ENCODE measurements at places on chromosomes 1 and 21.
A peak's percentile ranks its signal among the peaks of the same experiment; 100 is the strongest.

DNA sequence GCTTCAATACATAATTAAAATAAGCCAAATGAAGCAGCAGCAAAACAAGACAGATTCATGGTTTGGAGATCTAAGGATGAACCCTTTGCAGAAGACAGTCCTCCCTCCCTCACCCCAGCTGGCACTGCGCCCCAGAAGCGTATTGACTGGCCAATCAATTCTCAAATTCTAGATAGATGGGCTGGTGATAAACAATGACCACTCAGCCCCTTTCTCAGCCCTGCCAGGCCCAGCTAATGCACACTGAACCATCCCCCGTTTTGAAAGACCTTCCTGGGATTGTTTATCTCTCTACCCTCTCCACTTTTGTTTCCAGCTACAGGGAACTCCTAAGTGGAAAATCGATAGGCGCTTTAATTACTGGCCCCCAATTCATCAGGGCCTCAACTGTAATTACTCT is 29.0 kb downstream of the TNR start:
- no peak for DNase-seq

DNA sequence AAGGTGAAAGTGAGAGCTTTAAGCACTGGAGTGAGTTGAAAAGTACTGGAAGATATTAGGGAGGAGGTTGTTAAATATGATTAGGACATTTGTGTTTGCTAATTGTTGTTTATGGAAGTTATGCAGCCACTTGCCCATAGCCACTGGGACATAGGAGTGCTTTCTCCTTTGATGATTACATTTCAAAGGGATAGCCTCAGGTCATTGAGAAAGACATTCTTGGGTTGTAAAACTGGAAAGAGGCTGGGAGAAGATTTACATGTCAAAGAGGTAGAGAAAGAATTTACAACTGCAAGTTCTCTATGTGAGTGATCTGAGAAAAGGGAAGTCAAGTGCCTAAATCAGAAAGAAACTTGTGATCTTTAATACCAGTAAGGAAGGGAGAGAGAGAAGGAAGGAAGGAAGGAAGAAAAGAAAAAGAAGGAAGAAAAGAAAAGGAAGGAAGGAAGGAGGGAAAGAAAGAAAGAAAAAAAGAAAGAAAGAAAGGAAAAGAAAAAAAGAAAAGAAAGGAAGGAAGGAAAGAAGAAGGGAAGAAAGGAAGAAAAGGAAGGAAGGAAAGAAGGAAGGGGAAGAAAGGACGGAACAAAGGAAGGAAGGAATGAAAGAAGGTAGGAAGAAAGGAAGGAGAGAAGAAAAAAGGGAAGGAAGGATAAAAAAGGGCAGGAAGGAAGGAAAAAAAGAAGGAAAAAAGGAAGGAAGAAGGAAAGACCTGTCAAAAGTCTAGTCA is 284.6 kb upstream of the DPYD start:
- no peak for DNase-seq

DNA sequence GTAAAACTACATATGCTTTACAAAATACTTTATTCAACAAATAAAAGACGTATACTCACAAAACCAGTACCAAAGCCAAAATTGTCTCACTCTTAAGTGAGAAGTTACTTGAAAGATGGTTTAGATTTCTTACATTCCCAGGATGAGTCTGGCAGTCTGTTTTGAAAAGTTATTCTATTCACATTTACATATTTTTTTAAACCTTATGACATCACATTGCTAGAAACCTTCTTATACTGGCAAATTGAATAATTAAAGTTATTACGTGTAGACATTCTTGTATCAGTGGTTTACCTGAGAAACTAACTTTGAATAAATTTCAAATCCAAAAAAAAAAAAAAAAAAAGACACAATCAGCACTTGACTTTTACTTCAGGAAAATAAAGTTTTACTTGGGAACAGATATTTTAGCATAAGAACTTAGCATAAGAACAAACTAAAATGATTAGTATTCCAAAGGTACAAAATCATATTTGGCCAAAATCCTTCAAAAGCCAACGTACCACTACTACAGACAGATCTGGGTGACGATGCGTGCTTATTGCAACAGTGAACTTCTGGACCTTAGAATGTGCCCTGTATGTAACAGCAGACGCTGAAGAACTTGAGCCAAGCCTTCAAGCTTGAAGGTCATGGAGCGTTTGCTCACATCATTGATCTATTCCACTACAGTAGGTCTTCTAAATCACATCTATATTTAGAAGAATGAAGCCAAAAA is 2.5 kb downstream of the CDC42BPA start:
- no peak for DNase-seq

DNA sequence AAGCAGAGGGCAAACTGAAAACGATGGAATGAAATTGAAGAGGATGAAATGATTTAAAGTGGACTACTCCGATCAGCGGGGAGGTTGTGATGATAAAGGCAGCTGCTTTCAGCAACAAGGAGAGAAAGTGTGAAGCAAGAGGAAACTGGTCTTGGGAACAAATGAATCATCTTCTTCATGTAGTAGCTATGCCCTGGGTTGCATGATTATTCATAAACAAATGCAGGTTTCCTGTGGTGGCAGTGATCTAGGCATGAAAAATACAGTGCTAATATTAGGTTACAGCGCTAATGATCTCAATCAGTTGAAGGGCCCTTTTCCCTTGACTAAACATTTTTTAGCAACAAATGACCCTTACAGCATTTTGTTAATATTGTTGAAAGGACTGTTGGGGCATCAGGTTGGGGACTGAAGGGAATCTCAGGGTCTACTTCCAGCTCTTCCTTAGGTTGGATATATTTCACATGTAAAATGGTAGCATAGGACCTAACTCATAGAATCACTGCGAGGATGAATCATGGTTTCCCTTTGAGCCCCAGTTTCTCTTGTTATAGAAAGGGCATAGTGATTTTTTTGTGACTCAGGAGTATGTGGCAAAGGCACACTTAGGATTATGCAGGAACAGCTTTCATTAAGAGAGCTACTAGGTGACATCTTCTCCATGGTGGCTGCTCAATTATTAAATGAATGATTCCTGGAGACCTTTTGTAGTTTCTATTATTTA is 1.9 kb upstream of the ZFYVE9 start:
- DNase-seq = no peak

DNA sequence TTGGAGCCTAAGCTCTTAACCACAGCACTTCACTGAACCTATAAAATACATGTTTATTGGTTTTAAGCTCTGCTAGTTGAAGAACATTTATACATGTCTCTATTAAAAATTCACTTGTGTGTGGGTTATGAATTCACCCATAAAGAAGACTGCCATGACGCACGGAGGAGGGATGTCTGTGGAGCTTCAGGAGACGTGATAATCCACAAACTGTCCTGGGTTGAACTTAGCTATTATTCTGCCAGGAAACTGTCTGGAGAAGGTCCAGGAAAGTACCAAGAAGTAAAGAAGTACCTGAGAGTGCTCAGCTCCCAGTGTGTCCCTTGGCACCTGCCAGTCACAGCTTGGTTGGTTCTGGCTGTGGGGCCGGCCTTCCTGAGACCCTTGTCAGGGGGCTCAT is 56.3 kb downstream of the DDR2 start:
- no peak for DNase-seq

DNA sequence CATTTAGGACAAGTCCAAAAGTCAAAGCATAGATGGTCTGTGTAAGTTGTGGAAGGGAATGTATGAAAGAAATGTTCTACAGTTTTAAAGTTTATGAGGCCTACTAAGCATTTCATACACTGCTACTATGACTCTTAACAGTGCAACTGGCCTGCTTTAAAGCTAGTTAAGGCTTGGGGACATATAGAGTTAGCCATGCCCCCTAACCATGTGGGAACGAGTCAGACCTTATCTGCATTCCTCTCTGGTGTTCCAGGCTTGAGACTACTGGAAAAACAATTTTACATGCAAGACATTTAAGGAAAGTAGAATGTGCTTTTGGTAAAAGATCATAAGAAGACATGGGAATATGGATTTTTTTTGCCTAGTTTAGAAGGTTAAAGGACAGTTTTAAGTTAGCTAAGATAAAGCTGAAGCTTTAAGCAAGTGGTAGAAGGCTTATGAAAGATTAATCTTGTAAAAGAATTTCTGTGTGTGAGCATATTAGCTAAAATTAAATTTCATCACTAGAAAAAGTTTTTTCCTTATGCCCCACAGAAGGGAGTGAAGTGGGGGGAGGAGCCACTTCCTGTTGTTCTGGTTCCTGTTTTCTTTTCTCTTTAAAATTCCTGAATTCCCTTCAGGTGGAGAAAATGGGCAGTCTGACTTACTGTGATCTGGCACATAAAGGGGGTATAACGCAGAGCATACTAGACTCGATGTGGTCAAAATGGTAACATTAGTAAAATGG is 8.9 kb upstream of the CD48 start:
- no peak for DNase-seq

- DNase-seq = peak; percentile 11
Measured at GRCh38 chr1:193538680-193539079, 352.3 kb upstream of the B3GALT2 start.

DNA sequence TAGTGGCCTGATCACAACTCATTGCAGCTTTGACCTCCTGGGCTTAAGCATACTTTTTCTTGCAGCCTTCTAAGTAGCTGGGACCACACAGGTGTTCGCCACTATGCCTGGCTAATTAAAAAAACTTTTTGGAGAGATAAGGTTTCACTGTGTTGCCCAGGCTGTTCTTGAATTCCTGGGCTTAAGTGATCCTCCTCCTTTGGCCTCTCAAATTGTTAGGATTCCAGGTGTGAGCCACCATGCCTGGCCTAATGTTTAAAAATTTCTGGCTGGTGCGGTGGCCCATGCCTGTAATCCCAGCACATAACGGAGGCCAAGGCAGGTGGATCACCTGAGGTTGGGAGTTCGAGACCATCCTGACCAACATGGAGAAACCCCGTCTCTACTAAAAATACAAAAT is 24.4 kb downstream of the YTHDF2 start:
- no peak for DNase-seq

DNA sequence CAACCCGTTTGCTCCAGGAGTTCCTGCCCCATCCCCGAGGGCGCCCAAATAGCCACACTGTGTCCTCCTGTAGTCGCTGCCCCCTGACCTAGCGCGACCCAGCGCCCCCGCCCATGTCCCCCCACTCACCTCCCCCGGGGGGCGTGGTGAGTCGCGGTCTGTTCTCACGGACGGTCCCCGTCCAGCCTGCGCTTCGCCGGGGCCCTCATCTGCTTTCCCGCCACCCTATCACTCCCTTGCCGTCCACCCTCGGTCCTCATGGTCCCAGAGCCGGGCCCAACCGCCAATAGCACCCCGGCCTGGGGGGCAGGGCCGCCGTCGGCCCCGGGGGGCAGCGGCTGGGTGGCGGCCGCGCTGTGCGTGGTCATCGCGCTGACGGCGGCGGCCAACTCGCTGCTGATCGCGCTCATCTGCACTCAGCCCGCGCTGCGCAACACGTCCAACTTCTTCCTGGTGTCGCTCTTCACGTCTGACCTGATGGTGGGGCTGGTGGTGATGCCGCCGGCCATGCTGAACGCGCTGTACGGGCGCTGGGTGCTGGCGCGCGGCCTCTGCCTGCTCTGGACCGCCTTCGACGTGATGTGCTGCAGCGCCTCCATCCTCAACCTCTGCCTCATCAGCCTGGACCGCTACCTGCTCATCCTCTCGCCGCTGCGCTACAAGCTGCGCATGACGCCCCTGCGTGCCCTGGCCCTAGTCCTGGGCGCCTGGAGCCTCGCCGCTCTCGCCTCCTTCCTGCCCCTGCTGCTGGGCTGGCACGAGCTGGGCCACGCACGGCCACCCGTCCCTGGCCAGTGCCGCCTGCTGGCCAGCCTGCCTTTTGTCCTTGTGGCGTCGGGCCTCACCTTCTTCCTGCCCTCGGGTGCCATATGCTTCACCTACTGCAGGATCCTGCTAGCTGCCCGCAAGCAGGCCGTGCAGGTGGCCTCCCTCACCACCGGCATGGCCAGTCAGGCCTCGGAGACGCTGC is 1.1 kb downstream of the HTR6 start:
- DNase-seq = no peak

GRCh38 chr1:156045076-156045475 is 8.5 kb downstream of the UBQLN4 start:
- no peak for DNase-seq

DNA sequence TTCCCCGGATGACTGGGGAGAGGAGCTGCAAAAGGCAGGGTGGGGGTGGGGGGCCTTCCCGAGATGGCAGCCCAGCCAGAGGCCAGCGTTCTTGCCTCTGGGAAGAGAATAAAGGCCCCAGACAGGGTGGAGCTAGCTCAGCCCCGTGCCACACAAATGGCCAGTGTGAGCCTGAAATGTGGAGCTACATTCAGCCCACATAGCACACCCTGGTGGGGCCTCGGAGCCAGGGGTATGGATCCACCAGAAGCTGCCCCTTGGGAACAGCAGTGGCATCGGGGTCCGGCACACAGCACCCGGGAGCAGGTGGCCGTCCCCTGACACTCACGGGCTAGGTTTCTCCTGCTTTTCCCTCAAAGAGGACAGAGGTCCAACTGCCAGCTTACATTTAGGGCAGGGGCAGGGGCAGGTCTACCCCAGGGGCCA is 93.9 kb downstream of the PDE9A start:
- no peak for DNase-seq

DNA sequence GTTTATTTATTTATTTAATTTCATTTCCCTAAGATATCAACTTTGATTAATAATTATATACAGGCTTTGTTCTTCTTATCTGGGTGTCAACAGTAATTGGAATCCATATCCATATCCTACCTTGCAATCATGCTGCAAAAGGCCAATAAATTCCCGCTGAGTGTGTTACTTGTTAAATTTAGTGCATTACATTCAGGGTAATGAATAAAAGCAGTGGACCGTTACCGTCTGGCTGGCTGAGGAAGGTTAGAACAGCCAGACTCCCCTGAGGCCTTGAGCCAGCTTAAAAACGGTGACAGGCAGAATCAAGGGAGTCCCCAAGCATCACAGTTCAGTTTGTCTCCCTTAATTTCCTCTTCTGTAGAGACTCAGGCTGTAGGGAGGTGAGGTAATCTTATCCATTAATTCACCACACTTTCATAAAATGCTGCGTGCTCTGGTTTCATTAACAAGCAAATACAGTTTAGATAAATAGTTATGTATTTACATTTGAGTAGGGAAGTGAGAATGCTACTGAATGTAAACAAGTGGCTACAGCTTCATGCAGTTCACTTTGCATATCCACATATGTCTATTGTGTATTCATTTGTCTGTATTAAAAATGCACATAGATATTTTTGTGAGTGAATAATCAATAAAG is 888.2 kb upstream of the CXADR start:
- DNase-seq = no peak

GRCh38 chr1:110718452-110718851 is 43.7 kb upstream of the KCNA3 start:
- no peak for DNase-seq

- DNase-seq = no peak
Measured at GRCh38 chr1:66035616-66036245, 243.0 kb downstream of the PDE4B start.
